ENCODE measurements at places on chromosomes 4 and X.

DNA sequence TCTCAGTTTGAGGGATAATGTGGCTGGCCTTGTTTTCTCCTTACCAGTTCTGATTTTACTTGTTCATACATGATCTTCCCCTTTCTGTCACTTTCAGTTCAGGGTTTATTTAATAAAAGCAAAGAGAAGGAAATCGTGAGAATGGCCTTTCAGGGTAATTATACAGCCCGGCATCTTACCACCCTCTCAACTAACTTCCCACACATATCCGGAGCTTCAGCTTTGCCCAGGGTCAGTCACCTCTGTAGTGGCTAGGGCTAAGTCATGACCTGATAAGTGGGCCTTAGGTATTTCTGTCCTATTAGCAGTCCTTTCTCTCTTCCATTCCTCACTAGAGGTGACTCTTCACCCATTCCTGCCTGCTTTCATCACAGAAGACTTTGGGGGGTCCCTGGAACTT lies 15.8 kb downstream of the TRPC5 start:
- no peak for DNase-seq

- DNase-seq: no peak
These were observed 106.2 kb downstream of the PRRG1 start for GRCh38 chrX:37455381-37455780.

DNA sequence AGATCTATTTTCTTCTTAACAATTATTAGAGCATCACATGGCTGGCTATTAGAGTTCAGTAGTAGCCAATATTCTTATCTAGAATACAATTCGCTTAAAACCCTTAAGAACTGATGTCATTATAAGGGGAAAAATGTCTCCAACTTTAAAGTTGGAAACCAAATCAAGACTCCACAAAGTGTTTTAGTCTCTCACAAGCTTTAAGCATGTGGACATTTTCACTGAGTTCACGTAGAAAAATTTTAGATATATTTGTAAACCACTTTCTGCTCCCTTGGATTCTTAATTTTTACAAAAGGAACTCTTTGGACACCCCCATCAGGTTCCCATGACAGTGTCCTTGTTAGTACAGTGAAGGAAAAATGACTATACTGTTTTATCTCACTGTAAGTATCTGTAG lies 123.9 kb upstream of the NAP1L5 start:
- no peak for DNase-seq

DNA sequence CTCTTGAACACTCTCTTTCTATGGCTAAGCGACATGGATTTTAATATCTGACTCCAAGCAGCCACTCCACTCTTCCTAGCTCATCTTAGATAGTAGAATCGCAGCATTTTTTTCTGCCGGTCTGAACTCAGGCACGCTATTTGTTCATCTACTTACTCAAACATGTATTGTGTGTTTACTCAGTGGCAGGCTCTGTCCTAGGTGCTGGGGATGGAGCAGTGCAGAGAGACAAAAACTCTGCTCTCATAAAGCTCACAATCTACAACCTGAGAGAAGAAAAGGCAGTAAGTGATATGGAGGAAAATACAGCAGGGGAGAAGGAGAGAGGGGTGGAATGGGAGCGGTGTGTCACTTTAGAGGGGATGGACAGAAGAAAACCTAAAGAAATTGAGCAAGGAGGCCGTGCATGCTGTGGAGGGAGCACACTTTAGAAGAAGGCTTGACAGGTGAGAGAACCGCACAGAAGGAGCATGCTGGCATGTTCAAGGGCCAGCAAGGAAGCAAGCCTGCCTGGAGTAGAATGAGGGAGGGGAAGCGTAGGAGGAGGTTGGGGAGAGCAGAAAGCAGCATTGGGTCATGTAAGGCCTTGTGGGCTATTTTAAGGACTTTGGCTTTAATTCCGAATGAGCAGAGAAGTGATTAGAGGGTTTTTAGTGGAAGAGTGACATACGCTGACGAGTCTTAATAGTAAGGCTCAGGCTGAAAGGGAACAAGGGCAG lies 132.0 kb downstream of the ANK2 start:
- no peak for DNase-seq

- DNase-seq: no peak
These were observed 118.7 kb downstream of the ZIC3 start for GRCh38 chrX:137684591-137684990.

DNA sequence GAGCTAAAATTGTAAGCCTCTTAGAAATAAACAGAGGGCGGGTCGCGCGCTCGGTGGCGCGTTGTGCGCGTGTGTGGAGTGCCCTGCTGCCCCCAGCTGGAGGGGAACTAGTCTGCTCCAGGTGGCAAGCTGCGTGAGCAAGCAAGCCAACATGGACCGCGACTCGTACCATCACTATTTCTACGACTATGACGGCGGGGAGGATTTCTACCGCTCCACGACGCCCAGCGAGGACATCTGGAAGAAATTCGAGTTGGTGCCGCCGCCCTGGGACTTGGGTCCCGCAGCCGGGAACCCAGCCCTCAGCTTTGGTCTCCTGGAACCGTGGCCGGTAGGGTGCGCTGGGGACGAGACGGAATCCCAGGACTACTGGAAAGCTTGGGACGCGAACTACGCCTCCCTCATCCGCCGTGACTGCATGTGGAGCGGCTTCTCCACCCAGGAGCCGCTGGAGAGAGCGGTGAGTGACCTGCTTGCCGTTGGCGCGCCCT lies 66.1 kb downstream of the DNAAF6 start:
- peak; percentile 12 for DNase-seq

DNA sequence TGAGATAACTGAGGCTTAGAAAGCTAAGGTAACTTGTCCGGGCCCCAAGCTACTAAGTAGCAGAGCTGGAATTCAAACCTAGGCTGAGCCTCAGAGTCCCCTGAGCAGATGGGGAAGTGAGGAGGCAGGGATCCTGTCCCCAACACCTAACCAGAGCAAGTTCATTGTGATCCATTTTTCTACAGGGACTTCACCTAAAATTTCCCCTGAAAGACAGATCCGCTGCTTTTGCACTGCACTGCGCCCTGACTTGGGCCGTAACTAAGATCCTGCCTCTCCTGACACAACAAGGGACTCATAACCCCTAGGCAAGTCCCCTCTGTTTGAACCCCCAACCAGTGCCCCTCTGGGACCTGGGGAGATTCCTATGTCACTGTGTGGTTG lies 25.6 kb upstream of the MTM1 start:
- no peak for DNase-seq

GRCh38 chr4:151052785-151053184 lies 37.7 kb upstream of the LRBA start:
- DNase-seq: no peak

- DNase-seq: no peak
These were observed 115.8 kb upstream of the DDIT4L start for GRCh38 chr4:100306018-100306417.

DNA sequence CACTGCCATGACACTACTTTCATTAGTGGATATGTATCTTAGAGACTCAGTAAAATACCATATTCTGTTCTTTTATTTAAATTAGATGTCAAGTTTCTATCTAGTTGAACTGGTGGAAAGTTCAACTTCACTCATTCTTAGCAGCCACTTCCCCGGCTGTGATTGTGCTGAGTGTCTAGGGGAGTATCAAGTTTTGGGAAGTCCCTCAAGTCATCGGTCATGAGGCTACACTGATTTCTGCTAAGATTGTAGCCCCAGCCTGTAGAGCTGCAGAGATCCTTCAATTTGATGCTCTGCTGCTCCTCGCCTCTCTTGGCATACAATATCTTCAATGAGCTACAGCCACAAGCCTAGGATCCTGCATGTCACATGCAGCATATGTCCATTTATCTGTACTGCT lies 53.9 kb downstream of the DMP1 start:
- no peak for DNase-seq

GRCh38 chr4:124337874-124338273 lies 374.7 kb downstream of the ANKRD50 start:
- no peak for DNase-seq

DNA sequence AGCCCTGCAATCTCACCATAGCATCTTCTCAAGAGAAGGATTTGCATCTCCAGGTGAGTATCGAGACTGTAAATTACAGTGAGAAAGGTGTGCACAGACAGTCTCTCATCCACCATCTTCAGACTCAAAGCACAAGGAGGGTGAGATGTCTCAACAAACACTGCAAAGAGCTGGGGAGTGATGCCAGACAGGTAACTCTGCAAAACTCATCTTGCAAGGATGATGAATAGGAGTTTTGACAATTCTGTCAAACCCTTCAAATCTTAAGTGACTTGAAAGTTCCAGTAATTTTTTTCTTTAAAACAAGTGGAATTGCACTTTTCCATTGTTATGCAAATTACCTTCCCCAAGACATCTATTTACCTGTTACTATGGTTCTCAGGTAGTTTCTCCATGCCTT lies 277.2 kb upstream of the VCX3A start:
- DNase-seq: no peak

DNA sequence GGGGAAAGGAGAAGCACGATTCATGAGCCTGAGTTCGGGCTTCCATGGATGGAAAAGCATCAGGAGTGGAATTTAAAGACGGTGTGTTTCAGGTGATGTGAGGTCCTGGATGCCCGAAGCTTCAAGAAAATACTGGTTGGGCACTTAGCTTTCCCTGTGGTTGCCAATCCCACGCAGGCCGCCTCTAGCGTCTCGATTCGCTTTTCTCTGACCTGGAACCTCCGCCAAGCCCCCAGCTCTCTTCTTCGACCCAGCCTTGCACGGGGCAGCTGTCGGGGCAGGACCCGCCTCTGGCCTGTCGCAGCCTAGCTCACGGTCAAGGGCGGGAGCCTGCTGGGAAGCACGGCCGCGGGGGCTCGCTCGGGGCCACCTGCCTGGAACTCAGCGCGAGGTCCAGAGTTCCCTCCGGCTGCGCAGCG lies 308 bp upstream of the TLR2 start:
- no peak for DNase-seq

DNA sequence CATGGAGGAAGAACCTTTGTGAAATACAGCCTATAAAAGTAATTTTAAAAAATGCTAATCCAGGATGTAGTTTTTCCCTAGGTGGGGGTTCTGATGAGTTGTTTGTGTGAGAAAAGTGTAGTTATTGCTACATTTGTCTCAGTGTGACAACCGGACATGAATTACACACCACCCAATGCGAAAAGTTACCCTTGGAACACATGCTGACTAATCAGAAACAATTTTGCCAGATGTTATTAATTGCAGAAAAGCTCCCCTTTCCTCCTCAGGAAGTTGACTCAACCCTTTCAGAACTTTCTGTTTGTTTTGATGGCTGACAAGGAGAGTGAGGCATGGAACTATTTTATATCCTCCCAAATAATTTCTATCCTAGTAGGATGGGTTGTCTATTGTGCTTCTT lies 38.1 kb upstream of the EDA2R start:
- DNase-seq: no peak

GRCh38 chr4:27081675-27082586 lies 221.3 kb downstream of the STIM2 start:
- DNase-seq: no peak

Measured in activated CD4-positive, alpha-beta T cell treated with anti-CD3 and anti-CD28 coated beads, Interleukin-2, amount 10 ng/mL, durations not matched to agents 7 days and 5 days (primary cell).